ENCODE measurements at places on chromosomes 5 and 9.

GRCh38 chr5:133359861-133360260 is 252.5 kb downstream of the FSTL4 start:
- no peaks in the 10 kb centered on the region for H3K4me1 ChIP-seq
- H3K36me3 ChIP-seq = no peaks in the 10 kb centered on the region
- H3K4me3 ChIP-seq = no peak overlapping the region

- peak; percentile 76 for DNase-seq
- H3K36me3 ChIP-seq = no peaks in the 10 kb centered on the region
- peak overlapping the region; percentile 71 for H3K27ac ChIP-seq
- peaks cover 15% of the 10 kb centered on the region for H3K4me1 ChIP-seq
Observed at GRCh38 chr5:87020099-87020934, 247.4 kb upstream of the RASA1 start.

DNA sequence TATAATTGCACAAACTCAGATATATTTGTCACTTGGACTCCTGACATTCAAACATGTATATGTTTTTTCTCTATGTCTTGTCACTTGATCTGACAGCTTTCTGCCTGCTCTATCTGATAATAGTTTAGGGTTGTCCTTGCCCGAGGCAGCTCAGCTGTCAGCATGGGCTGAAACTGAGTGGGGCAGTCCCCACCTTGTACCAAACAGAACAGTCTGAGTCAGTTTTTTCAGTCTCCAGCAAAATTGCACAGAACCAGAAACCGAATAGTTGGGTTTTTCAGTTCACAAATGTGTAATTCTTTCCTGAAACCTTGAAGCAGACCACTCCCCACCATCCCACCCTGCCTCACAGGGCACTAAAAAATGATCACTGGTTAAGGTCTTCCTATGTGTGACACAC is 9.5 kb upstream of the HAND1 start:
- peak; percentile 34 for DNase-seq
- H3K4me1 ChIP-seq = peaks cover 7% of the 10 kb centered on the region
- no peak overlapping the region for H3K4me3 ChIP-seq
- H3K36me3 ChIP-seq = no peaks in the 10 kb centered on the region
- peaks cover 57% of the 10 kb centered on the region for H3K27me3 ChIP-seq

GRCh38 chr5:36733183-36733582 is 126.8 kb downstream of the SLC1A3 start:
- H3K27ac ChIP-seq = no peak overlapping the region
- DNase-seq = no peak
- no peaks in the 10 kb centered on the region for H3K36me3 ChIP-seq
- H3K4me3 ChIP-seq = no peak overlapping the region
- no peaks in the 10 kb centered on the region for H3K27me3 ChIP-seq

- H3K4me1 ChIP-seq = peaks cover 20% of the 10 kb centered on the region
- H3K27me3 ChIP-seq = no peaks in the 10 kb centered on the region
- H3K36me3 ChIP-seq = no peaks in the 10 kb centered on the region
- no peak overlapping the region for H3K4me3 ChIP-seq
- DNase-seq = no peak
Observed at GRCh38 chr9:38026840-38027527, 42.0 kb downstream of the SHB start.

- no peaks in the 10 kb centered on the region for H3K36me3 ChIP-seq
- no peak overlapping the region for H3K4me3 ChIP-seq
- no peaks in the 10 kb centered on the region for H3K4me1 ChIP-seq
- no peak for DNase-seq
- H3K27ac ChIP-seq = no peak overlapping the region
Observed at GRCh38 chr9:116202219-116202912, 48.8 kb downstream of the PAPPA start.

- H3K27ac ChIP-seq = no peak overlapping the region
- H3K36me3 ChIP-seq = no peaks in the 10 kb centered on the region
- no peaks in the 10 kb centered on the region for H3K27me3 ChIP-seq
- no peak overlapping the region for H3K4me3 ChIP-seq
- DNase-seq = no peak
Observed at GRCh38 chr5:151581812-151582583, 9.1 kb downstream of the FAT2 start.

GRCh38 chr5:159497221-159497620 is 166.9 kb upstream of the IL12B start:
- no peaks in the 10 kb centered on the region for H3K36me3 ChIP-seq
- no peak overlapping the region for H3K27ac ChIP-seq
- H3K4me1 ChIP-seq = no peaks in the 10 kb centered on the region
- H3K27me3 ChIP-seq = no peaks in the 10 kb centered on the region
- no peak overlapping the region for H3K4me3 ChIP-seq
- DNase-seq = no peak

- no peaks in the 10 kb centered on the region for H3K4me1 ChIP-seq
- DNase-seq = no peak
- H3K36me3 ChIP-seq = no peaks in the 10 kb centered on the region
- H3K4me3 ChIP-seq = no peak overlapping the region
- no peak overlapping the region for H3K27ac ChIP-seq
- H3K27me3 ChIP-seq = no peaks in the 10 kb centered on the region
Observed at GRCh38 chr9:98916660-98917059, 27.0 kb upstream of the COL15A1 start.

DNA sequence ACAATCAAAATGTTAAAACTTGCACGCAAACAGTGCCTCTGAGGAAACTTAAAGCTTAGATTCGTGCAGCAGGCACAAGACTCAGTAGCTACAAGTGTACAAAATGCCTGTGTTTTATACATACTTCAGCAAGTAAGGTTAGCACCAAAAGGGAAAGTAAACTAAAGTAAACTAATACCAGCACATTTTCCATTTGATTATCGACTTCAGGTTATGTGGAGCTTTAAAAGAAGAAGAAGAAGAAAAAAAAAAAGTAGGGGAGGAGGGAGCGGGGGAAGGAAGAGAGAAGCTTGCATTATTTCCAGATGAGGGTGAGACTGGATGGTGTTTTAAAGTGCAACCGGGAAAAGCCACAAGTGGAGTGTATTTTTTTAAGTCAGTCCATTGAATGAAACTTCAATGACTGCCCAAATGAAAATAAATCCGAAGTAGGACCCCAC is 596 bp upstream of the ADAMTS6 start:
- no peak for DNase-seq
- no peaks in the 10 kb centered on the region for H3K27me3 ChIP-seq

DNA sequence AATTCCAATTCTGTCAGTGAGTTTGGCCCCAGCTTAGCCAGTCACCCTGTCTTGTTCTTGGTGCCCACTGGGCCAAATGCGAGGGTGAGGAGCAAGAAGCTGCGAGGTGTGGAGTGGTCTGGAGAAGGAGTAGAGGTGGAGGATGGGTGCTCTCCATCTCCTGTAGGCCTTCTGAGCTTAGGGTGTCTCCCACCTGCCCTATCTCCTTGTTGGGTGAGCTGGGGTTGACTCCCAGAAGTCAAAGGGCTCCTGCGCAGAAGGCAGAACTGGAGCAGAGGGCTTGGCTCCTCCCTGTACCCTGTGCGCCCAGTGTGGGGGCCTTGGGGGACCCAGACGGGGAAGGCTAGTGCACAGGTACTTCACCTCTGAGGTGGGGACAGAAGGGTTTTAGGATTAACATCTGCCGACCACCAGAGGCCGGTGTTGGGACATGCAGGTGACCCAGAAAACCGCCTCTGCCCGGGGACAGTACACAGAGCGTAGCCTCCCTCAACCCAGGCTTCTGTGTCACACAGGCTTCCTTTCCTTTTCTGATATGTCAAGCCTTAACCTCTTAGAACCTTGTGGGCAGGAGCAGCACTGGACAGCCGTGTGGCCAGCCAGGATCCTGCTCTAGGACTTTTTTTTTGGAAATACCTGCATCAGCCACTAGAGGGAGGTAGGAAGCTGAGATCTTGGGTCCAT is 16.9 kb downstream of the IL5 start:
- no peak for DNase-seq
- H3K4me3 ChIP-seq = no peak overlapping the region
- no peaks in the 10 kb centered on the region for H3K27me3 ChIP-seq
- peaks cover 26% of the 10 kb centered on the region for H3K4me1 ChIP-seq

GRCh38 chr5:158014372-158014771 is 155.4 kb upstream of the CLINT1 start:
- H3K36me3 ChIP-seq = no peaks in the 10 kb centered on the region
- no peaks in the 10 kb centered on the region for H3K27me3 ChIP-seq
- no peak for DNase-seq
- no peaks in the 10 kb centered on the region for H3K4me1 ChIP-seq

GRCh38 chr5:60701321-60701968 is 1.5 kb upstream of the DEPDC1B start:
- no peak for DNase-seq
- H3K4me1 ChIP-seq = peaks cover 23% of the 10 kb centered on the region
- no peak overlapping the region for H3K4me3 ChIP-seq
- no peak overlapping the region for H3K27ac ChIP-seq
- no peaks in the 10 kb centered on the region for H3K27me3 ChIP-seq

GRCh38 chr5:111685969-111686368 is 71.0 kb downstream of the NREP start:
- no peaks in the 10 kb centered on the region for H3K4me1 ChIP-seq
- H3K27ac ChIP-seq = no peak overlapping the region
- H3K4me3 ChIP-seq = no peak overlapping the region
- no peak for DNase-seq

- no peaks in the 10 kb centered on the region for H3K36me3 ChIP-seq
- H3K27me3 ChIP-seq = no peaks in the 10 kb centered on the region
- no peaks in the 10 kb centered on the region for H3K4me1 ChIP-seq
- no peak for DNase-seq
- no peak overlapping the region for H3K4me3 ChIP-seq
Observed at GRCh38 chr5:116076496-116076895, 8.3 kb upstream of the COMMD10 start.

- DNase-seq = no peak
- no peaks in the 10 kb centered on the region for H3K36me3 ChIP-seq
- H3K4me1 ChIP-seq = no peaks in the 10 kb centered on the region
- H3K27me3 ChIP-seq = no peaks in the 10 kb centered on the region
Observed at GRCh38 chr5:113163328-113163727, 186.7 kb downstream of the DCP2 start.

GRCh38 chr9:87592554-87593358 is 95.1 kb downstream of the DAPK1 start:
- H3K27ac ChIP-seq = no peak overlapping the region
- no peak for DNase-seq
- H3K4me1 ChIP-seq = peaks cover 5% of the 10 kb centered on the region
- no peaks in the 10 kb centered on the region for H3K36me3 ChIP-seq
- no peaks in the 10 kb centered on the region for H3K27me3 ChIP-seq
- H3K4me3 ChIP-seq = no peak overlapping the region

- H3K27ac ChIP-seq = no peak overlapping the region
- no peaks in the 10 kb centered on the region for H3K27me3 ChIP-seq
- H3K36me3 ChIP-seq = peaks cover 5% of the 10 kb centered on the region
- H3K4me1 ChIP-seq = no peaks in the 10 kb centered on the region
- no peak overlapping the region for H3K4me3 ChIP-seq
Observed at GRCh38 chr5:43661102-43661501, 58.1 kb downstream of the NNT start.

- H3K27ac ChIP-seq = no peak overlapping the region
- no peak overlapping the region for H3K4me3 ChIP-seq
- H3K4me1 ChIP-seq = no peaks in the 10 kb centered on the region
Observed at GRCh38 chr5:153658149-153658548, 167.7 kb downstream of the GRIA1 start.

DNA sequence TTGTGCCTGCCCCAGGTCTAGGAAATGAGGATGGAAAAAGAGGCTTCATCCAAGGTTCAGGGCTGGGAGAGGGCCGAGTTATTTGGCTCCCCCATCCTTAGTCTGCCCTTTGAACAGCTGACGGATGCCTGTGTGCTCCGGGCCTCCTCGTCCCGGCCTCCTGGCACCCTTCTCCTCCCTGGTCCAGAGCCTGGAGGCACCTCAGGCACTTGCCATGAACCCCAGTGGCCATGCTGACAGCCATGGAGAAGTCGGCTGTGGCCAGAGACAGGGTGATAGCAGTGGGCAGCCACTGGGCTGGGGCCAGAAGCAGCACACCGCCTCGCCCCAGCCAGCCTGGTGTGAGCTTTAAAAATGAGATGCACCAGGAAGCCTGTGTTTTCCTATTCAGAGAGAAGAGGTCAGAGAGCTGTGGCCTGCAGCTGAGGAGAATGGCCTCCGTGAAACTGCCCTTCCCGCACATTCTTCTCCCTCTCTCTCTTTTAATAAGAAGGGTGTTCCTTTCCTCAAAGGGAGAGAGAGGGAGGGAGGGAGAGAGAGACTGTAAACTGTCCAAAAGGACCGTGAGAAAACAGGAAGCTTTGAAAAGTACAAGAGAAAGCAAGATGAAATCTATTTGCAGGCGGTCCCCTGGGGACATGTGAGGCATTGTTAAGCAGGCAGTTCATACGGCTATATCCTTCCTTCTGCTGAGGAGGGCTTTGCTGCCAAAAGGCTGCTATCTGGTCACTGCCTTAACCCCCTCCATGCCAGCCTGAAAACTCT is 55.3 kb downstream of the ZNF366 start:
- H3K27me3 ChIP-seq = no peaks in the 10 kb centered on the region
- no peaks in the 10 kb centered on the region for H3K36me3 ChIP-seq
- peaks cover 40% of the 10 kb centered on the region for H3K4me1 ChIP-seq

Data from spleen (tissue), 13 donors.